Activated CD4-positive, alpha-beta T cell treated with anti-CD3 and anti-CD28 coated beads for 1 hour (primary cell): ENCODE measurements at places on chromosomes 7 and 10.
A peak's percentile ranks its signal among the peaks of the same experiment; 100 is the strongest.

DNA sequence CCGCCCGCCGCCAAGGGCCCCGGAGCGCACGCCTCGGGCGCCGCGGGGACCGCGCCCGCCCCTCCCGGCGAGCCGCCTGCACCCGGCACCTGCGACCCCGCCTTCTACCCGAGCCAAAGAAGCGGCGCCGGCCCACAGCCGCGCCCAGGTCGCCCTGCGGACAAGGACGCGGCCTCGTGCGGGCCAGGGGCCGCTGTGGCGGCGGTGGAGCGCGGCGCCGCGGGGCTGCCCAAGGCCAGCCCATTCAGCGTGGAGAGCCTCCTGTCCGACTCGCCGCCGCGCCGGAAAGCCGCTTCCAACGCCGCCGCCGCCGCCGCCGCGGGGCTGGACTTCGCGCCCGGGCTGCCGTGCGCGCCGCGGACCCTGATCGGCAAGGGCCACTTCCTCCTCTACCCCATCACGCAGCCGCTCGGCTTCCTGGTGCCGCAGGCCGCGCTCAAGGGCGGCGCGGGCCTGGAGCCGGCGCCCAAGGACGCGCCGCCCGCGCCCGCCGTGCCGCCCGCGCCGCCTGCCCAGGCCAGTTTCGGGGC, 3.5 kb downstream of the UNCX start:
- no peak for DNase-seq

- no peak for DNase-seq
Measured at GRCh38 chr7:134684165-134684564, 37.5 kb downstream of the BPGM start.

- DNase-seq = no peak
Measured at GRCh38 chr7:152760854-152761748, 1.5 kb downstream of the ACTR3B start.

GRCh38 chr7:84801396-84801795, 385.5 kb downstream of the SEMA3D start:
- DNase-seq = no peak

DNA sequence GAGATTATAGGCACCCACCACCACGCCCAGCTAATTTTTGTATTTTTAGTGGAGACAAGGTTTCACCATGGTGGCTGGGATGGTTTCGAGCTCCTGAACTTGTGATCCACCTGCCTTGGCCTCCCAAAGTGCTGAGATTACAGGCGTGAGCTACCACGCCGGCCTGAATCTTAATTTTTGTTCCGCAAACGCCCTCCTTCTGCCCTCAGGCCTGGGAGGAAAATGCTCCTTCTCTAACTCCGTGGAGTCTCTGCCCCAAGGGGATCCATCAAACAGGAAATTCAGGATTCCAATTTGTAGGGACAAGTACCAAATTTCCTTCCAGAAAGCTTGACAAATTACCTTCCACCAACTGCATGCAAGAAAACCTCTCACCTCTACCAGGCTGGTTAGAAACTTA, 43.2 kb downstream of the RBAK start:
- no peak for DNase-seq

DNA sequence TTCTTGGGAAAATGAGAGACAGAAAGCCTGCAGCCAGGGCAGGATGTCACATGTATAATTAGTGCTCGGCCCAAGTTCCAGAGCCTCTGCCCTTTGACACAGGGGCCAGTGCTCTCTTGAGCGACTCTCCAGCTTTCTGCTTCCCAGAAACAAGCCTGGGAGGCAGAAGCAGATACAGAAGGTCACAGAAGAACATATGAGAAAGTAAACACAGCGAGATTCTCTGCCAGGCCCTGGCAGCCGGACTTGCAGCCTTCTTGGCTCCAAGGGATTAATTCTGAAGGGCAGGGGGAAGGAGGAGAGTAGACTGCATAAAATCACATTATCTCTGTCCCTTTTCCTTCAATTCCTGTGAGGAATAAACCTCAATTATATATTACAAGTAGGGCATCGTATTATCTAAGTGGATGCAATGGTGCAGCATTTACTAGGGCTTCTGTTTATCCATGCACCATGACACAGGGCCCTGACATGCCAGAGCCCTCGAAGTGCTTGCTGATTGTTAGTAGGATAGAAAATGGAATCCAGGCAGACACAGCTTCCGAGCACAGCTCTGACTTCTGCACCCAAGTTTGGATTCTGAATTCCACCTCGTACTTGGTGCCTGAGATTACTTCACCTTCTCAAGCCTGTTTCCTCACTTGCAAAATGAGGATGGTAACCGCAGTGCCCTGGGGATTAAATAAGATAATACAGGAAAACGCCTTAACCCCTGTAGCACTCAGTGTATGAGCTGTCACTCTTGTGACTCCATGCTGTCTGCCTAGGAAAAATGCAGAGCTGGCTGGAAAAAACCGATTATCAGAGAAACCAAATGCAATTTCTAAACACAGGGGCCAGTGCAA, 536.5 kb downstream of the TNS3 start:
- no peak for DNase-seq

DNA sequence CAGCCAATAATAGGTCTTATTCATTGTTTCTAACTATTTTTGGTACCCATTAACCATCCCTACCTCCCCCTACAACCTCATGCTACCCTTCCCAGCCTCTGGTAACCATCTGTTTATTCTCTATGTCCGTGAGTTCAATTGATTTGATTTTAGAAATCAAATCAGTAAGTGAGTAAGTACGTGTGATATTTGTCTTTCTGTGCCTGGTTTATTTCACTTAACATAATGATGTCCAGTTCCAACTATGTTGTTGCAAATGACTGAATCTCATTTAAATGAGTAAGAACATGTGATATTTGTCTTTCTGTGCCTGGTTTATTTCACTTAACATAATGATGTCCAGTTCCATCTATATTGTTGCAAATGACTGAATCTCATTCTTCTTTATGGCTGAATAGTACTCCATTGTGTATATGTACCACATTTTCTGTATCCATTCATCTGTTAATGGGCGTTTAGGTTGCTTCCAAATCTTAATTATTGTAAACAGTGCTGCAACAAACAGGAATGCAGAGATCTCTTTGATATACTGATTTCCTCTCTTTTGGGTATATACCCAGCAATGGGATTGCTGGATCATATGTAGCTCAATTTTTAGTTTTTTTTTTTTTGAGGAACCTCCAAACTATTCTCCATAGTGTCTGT, 49.7 kb upstream of the BICC1 start:
- DNase-seq = no peak

- DNase-seq = no peak
Measured at GRCh38 chr7:28161331-28161730, 19.3 kb downstream of the JAZF1 start.

- DNase-seq = peak; percentile 32
Measured at GRCh38 chr7:43906331-43907010, at the start of gene URGCP. Gene URGCP, minus strand, starts transcription at chr7:43906596. Its CDS starts 21 bp downstream, at chr7:43906575.

- DNase-seq = no peak
Measured at GRCh38 chr7:137953665-137954470, 48.0 kb downstream of the CREB3L2 start.

- no peak for DNase-seq
Measured at GRCh38 chr7:140342727-140343514, 55.4 kb downstream of the SLC37A3 start.

GRCh38 chr10:88659725-88660597, 4.3 kb upstream of the LIPF start:
- no peak for DNase-seq

- no peak for DNase-seq
Measured at GRCh38 chr10:130018730-130019185, 54.7 kb upstream of the EBF3 start.

GRCh38 chr7:133586253-133586652, 333.4 kb downstream of the EXOC4 start:
- DNase-seq = no peak

DNA sequence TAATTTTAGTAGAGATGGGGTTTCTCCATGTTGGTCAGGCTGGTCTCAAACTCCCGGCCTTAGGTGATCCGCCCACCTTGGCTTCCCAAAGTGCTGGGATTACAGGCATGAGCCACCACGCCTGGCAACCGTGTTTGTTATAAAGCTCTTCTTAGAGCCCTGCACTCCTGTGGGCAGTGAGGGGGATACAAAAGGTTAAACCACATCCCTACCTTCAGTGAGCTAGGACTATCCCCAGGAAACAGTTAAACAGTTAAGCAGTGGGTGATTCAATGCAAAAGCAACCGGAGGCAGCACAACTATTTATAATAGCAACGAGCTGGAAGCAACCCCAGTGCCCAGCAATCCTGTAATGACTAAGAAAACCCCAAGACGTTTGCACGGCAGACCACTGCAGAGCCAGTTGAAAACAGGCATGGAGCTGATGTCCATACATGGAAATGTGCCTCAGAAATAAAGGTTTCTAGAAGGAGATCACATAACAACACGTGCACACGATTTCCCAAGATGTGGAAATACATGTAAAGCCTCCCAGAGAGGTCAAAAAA, 107.2 kb upstream of the LYZL2 start:
- no peak for DNase-seq

- DNase-seq = no peak
Measured at GRCh38 chr10:3139216-3139910, 33.2 kb downstream of the PITRM1 start.

- DNase-seq = no peak
Measured at GRCh38 chr10:21330628-21331020, 194.9 kb downstream of the SKIDA1 start.

DNA sequence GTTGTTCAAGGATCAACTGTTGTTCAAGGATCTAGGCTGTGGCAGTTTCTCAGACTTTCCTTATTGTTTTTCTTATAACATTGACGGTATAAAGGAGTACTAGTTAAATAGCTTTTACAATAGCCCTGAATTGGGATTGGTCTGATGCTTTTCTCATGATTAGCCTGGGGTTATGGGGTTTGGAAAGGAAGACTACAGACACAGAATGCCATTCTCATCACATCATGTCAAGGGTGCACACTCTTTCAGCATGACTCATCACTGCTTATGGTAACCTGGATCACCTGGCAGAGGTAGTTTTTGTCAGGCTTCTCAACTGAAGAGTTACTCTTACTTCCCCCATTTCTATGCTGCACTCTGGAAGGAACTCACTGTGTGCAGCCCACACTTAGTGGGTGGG, 194.2 kb upstream of the NPSR1 start:
- no peak for DNase-seq
